ENCODE measurements at places on chromosomes 3 and 15.

GRCh38 chr15:57203906-57204305 is 172.4 kb upstream of the CGNL1 start:
- no peak for DNase-seq

DNA sequence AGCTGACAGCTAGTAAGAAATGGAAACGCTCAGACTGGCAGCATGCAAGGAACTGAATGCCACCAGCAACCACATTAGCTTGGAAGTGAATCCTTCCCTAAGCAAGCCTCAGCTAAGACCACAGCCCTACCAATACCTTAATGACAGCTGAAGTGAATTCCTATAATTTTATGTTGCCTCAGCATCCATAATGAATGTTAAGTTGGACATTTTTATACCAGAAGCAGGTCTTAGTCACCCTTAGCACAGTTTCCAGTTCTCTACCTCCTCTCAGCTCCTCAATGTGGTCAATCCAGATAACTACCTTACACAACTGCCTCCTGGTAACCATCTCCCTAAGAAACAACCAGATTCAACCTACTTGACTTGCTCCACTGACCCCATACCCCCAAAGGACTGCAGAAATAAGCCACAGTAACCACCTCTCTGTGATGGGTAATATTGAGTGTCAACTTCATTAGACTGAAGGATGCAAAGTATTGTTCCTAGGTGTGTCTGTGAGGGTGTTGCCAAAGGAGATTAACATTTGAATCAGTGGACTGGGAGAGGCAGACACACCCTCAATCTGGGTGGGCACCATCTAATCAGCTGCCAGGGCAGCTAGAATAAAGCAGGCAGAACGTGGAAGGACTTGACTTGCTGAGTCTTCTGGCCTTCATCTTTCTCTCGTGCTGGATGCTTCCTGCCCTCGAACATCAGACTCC is 33.5 kb downstream of the NEDD4 start:
- no peak for DNase-seq

- peak; percentile 70 for DNase-seq
These were observed 574 bp downstream of the CHST2 start for GRCh38 chr3:143119974-143120715.

DNA sequence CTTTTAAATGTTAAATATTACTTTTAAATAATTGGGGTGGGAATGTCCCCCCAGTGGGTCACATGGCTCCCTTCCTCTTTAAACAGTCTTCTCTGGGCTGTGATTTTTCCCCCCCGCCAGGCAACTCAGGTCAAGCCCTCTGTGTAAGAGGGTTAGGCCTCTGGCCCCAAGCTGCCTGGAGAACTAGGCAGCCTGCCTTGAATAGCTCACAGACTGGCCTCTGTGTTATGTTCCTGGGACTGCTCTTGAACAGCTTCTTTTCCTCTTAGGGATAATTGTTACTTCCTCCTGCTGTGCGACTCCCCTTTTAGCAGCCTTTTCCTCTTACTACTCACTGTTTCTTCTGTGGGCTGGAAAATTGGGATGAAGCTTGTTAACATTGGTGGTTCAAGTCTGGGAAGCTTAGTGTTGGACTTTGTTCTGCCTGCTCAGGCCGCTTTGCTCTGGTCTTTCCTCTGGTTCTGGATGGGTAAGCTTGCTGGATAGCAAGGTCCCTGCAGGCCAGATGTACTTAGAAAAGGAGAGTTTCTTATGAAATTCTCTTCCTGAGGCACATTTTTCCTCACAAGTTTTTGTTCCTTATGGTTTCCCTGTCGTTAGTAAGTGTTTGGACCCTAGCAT is 2.2 kb downstream of the TEX264 start:
- no peak for DNase-seq

- DNase-seq, result peak; percentile 81
These were observed 106.6 kb downstream of the SSR3 start for GRCh38 chr3:156448300-156448699.

DNA sequence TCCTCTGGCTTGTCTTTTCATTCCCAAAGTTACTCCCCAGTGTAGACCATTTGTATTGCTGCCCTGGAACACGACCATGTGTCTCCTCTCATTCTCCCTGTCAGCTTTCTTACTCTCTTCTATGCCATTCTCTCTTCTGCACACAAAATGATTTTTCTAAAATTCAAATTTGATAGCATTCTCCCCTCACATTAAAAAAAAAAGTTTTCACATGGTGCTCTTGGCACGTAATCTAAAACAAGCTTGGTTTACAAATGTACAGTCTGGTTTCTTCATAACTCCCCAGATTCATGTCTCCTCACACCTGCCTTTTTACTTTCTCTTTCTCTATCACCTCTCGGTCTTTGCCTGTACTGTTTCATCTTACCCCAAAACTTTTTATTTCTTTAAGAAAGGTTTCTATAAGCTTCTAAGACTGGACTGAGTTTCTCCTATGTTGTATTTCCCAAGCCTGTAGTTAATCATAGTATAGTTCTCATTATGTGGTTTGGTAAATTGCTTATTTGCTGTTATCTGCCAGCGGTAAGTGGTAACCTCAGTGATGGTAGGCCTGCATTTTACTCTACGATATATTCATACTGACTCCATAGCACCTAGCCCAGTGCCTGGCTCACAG is 31.2 kb downstream of the BCHE start:
- no peak for DNase-seq

- DNase-seq, result peak; percentile 84
These were observed 64.2 kb upstream of the CMSS1 start for GRCh38 chr3:99753268-99753975.

- no peak for DNase-seq
These were observed 63.0 kb upstream of the TRPM1 start for GRCh38 chr15:31164573-31164912.

GRCh38 chr3:23221136-23221535 is 18.0 kb downstream of the UBE2E2 start:
- no peak for DNase-seq

DNA sequence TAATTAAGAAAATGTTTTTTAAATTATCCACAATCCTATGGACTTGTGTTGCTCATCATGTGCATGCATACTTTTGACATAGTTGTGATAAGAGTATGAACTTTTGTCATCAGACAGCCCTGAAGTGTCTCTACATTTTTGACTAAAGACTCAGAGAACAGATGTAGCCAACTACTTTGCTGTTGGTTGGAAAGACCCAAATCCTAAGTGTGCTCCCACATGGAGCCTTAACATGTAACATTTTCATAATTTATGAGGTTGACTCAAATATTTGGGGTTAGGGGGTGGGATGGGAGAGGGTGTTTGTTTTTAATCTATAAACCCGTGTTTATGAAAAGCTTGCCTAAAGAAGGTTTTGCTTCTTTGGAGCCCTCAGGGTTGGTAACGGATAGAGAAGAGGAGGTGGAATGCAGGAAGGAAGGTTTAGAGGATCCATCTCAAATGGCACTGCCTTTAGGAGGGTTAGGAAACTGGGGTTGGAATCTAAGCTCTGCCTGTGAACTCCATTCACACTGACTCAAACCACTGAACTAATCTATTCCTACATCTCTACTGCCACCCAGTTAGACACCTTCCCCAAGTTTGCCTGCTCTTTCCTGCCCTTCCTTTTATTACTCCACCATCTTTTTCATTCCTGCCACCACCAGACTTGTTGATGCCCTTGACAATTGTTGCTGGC is 3.7 kb downstream of the BOC start:
- DNase-seq, result no peak

DNA sequence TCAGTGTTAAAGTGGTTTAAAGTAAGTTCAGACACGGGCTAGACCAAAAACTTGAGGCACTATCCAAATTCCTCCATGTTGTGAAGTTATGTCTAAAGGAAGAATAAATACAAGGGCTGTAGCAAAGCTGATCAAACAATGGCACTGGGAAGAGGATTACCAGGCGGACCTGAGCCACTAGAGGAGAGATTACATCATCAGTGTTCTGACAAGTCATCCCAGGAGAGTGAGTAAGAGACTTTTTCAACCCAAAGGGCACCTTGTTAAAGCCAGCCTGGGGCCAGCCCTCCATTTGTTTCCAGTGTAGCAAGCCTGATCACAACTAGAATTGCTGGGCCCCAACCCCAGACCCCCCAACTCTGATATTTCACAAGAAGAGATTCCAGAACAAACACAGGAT is 166.9 kb downstream of the DCLK3 start:
- DNase-seq, result no peak

DNA sequence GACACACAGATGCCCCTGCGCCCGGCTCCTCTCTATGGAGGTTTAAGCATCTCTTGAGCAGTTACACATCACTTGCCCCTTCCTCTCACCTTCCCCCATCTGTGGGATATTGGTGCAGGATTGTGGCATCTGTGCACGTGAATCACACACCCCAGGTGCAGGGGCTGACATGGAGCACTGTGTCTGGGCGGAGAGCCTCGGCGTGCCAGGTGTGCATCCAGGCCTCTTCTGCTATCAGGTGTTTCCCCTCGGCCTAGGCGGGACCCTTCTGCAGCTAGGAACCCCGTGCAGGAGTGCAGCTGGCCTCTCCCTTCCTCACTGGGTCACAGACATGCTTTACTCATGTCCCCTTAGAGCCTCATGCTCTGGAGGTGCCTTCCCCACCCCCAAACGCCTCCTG is 33.4 kb upstream of the MUC13 start:
- no peak for DNase-seq

DNA sequence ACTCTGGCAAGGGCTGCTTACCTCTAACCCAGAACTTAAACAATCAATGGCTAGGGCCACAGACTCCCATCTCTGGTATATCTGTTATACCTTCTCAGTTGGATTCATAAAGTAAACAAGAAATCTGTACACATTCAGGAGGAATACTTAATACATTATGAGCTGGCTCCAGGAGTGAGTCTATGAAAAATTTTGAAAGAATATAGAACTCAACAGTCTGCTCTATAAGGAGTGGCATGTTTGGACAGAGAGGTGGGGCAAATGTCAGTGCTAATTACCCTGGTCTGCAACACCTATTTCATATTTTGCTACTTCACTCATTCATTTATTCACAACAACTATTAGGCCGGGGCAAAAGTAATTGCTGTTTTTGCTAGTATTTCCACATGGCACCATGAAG is 245.1 kb downstream of the THRB start:
- no peak for DNase-seq

DNA sequence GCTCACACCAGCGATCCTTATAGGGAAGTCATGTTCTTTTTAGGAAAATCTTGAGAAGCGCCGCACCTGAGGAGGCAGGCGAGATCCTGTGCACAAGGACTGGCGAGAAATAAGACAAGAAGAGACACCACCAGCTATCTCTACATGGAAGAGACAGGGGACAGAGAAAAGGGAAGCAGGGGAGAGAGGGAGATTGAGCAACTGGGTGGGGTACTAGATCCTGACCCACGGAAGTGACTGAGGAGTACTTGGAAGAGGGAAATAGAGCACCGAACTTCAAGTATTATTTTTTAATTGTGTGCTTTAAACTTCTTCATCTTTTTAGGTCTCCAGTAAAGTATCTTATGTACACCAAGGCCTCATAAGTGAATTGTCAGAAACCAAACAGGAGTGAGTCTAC is 742.0 kb upstream of the LMCD1 start:
- DNase-seq, result no peak

DNA sequence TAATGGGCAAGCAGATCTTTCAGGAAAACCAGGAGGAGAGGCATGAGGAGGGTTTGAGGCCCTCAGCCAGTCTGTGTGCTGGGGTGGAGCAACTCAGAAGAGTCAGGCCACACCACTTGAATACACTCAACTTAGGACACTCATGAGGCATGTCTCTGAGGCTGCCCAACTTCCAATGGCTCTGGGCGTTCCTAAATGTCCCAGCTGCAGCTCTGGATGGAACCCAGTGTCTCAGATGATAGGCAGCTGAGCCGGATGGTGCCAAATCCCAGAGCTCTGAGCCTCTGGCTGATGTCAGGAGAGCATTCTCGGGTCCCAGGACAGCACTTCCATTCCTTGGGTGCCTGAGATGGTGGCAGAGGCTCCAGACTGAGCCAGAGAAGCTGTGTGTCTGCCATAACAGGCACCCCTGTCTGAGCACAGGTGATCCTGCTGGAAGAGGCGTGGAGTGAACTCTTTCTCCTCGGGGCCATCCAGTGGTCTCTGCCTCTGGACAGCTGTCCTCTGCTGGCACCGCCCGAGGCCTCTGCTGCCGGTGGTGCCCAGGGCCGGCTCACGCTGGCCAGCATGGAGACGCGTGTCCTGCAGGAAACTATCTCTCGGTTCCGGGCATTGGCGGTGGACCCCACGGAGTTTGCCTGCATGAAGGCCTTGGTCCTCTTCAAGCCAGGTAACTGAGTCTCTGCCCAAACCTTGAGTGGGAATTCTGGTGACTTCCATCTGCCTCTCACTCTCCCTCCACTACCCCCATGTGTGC is 2.8 kb downstream of the NR2E3 start:
- no peak for DNase-seq

- no peak for DNase-seq
These were observed 339.6 kb downstream of the EPHB1 start for GRCh38 chr3:135134684-135135075.

GRCh38 chr15:77901921-77902750 is 175.4 kb downstream of the TBC1D2B start:
- peak; percentile 37 for DNase-seq

GRCh38 chr15:56786966-56787365 is 53.7 kb upstream of the ZNF280D start:
- no peak for DNase-seq

Data from GM23338 (cell line).